ENCODE measurements at places on chromosomes 12 and 14. TPM values are rescaled to one million over a fixed set of nuclear protein-coding genes. Genes with fewer than 3 reads are reported as not detected.
A peak's percentile ranks its signal among the peaks of the same experiment; 100 is the strongest.

GRCh38 chr12:81835783-81836182 lies 76.6 kb upstream of the PPFIA2 start:
- no peak for DNase-seq

- DNase-seq, result no peak
Measured at GRCh38 chr12:10175846-10176636, 2.8 kb upstream of the TMEM52B start.

- DNase-seq, result no peak
Measured at GRCh38 chr14:22266142-22266442, 322.9 kb downstream of the DAD1 start.

GRCh38 chr12:132305560-132305966 lies 23.8 kb downstream of the GALNT9 start:
- DNase-seq, result no peak

GRCh38 chr14:56554301-56554700 lies 25.3 kb upstream of the TMEM260 start:
- DNase-seq, result no peak

DNA sequence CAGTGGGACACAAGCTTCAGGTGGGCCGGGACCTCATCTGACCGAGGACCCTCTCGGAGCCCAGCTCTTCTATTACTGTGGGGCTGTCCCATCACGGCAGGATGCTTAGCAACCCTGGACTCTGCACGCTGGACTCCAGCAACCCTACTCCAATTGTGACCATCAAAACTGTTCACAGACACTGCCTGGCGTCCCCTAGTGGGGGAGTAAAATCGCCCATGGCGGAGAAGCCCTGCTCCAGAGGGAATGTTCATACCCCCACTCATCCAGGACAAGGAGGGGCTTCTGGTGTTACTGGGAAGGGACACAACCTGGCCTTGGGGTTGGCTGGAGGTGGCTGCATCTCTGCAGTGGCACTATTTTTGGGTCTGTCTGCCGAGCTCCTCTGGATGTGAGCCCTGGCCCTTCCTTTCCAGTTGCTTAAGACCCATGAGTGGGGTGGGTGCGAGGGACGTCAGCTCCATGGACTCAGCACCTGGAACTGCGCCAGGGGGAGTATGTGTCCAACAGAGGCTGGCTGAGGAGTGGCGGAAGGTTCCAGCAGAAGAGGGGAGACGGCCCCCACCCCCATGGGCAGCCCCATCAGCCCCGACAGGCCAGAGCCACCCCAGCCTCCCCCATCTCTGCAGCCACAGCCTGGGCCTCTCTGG lies 103.8 kb downstream of the RFLNA start:
- peak; percentile 64 for DNase-seq

- DNase-seq, result no peak
Measured at GRCh38 chr12:47095446-47096236, 15.9 kb upstream of the AMIGO2 start.

DNA sequence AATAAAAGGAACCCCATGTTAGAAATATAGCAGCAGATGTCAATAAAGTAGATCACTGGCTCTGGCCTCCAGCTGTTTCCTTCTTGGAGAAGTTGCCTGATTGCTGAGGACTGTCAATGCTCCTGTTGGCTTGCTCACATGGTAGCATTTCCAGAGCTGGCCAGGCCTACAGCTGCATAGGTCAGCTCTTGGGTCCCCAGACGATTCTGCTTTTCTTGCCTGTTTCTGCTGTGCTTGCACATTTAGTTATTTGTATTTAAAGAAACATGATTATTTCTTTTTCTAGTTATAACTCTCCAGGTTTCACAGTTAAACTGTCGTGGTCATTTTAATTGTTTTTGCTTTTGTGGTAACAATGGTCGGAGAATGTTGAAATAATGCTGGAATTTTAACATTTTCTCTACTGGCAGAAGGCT lies 7.2 kb downstream of the NAV3 start:
- no peak for DNase-seq

GRCh38 chr12:9971181-9971580 lies at the start of gene CLEC12A:
Gene CLEC12A (plus strand): TSS chr12:9971409. CDS start chr12:9971597, 188 bp downstream.
- no peak for DNase-seq

- no peak for DNase-seq
Measured at GRCh38 chr14:105659935-105660527, 133.6 kb downstream of the TMEM121 start.

DNA sequence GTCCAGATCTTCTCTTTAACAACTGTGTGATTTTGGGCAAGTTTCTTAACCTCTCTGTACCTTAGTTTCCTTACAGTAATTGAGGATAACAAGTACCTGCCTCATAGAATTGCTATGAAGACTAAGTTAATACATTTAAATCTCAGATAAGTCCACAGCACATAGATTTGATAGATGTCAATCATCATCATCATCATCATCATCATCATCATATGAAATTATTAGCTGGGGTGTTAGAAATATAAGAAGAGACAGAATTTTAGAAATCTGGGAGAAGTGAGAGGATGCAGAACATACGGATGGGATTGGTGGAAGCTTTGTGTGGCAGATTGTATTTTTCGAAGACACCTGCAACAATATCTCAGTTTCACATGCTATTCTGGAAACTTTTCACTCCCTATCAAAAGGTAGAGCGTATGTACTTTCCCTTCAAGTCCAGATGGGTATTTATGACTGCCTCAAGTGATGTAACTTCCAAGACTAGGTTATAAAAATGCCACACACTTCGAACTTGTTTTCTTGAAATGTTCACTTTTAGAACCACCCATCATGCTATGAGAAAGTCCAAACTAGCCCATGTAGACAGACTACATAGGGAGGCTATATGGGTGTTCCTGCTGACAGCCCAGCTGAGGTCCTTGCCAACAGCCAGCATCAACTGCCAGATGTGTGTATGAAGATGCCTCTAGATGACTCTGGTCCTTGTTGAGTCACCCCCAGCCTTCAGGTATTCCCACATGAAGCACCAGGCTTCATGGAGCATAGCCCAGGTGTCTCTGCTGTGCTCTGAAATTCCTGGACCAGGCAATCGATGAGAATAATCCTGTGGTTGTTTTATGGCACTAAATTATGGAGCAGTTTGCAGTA lies 20.7 kb upstream of the SDR39U1 start:
- DNase-seq, result no peak

DNA sequence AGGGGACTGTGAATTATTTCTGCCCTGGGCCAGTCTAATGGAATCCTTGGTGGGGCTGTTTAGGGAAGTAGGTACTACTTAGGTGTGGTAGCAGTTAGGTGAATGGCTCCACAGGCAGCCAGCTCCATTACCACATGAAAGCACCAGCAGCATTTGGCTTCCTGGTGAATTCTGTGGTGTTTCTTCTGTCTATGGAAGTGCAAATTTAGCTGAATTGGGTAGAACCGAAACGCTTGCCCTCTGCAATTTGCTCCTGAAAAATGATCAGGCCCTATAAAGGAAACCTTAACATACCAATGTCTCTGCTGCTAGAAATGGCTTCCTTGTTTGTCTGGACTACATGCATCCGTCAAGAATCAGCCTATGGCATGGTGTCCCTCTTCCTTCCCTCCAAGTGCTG lies 16.4 kb downstream of the FLRT2 start:
- DNase-seq, result no peak

GRCh38 chr12:52749827-52750226 lies 27.3 kb downstream of the KRT76 start:
- no peak for DNase-seq

GRCh38 chr14:94128216-94128839 lies 1.1 kb downstream of the IFI27L2 start:
- peak; percentile 17 for DNase-seq

- peak; percentile 45 for DNase-seq
Measured at GRCh38 chr14:23043754-23044153, 1.7 kb downstream of the PSMB11 start.

DNA sequence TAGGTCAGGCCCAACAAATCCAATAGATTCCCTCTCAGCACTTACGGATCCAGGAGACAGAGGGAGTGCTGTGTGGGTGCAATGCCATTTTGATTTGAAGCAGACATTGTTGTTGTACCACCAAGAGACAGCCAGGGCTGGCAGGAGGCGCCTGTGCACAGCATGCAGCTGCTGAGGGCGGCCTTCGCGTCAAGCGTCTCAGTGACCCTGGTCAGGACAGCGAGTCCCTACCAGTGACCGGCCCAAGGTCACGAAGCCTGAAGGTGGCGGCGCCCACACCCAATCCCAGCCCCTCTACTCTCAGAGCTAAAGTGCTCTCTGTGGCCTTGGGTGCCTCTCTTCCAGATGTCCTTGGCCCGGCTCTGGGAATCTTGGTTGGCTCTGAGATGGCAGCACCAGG lies 40.5 kb downstream of the PRMT8 start:
- DNase-seq, result no peak

DNA sequence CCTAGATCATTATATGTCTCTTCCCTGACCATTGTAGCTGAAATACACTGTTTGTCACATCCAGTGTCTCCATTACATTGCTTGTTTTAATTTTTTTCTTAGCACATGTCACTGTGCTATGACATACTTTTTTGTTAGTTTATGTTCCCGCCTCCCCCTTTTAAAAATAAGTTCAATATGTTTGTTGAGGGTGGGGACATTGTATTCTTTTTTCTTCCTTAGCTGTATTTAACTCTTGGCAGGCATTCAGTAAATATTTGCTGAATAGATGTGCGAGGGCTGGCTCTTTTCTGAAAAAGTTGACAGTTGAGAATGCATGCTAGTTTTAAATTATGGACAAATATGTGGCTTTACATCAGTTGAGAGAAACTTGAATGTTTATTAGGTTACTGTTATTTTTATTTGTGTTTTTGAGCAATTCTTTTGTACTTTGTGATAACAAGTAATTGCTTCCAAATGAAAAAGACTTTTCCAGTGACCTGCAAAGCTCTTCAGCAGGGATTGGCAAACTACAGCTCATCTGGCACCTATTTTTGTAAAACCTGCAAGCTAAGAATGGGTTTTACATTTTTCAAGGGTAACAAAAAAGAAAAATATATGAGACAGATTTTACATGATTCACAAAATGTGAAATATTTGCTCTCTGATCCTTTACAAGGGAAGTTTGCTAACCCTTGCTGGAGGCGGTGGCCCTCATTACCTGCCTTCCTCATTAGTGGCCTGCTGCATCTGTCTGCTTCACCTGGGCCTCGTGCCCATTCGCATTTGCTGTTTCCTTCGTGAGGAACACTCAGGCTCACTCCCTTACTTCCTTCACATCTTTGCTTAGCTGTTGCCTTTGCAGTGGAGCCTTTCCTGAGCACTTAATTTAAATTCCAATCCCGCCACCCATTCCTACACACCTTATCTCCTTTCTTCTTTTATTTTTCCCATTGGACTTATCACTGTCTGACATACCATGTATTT lies 229.4 kb downstream of the ERC1 start:
- peak; percentile 42 for DNase-seq

DNA sequence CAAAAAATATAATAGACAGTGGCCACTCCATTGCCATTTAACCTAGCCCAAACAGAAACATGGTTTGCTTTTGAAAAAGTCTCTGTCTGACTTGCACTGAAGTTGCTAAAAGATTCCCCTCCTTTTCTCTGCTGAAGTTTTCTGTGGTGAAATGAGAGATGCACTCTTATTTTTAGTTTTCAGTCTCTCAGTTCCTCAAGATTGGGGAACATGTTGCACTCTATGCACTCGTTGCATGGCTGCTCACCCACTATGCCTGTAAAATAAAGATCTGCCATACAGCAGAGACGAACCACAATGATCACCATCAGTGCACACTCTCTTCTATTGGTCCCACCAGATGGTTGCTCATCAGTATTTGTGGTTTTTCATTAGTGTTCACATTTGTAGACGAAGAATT lies 13.1 kb upstream of the DAAM1 start:
- no peak for DNase-seq

- no peak for DNase-seq
Measured at GRCh38 chr14:93732524-93732923, 55.8 kb downstream of the PRIMA1 start.

- peak; percentile 30 for DNase-seq
Measured at GRCh38 chr14:27605282-27605681, 1007.4 kb upstream of the NOVA1 start.

DNA sequence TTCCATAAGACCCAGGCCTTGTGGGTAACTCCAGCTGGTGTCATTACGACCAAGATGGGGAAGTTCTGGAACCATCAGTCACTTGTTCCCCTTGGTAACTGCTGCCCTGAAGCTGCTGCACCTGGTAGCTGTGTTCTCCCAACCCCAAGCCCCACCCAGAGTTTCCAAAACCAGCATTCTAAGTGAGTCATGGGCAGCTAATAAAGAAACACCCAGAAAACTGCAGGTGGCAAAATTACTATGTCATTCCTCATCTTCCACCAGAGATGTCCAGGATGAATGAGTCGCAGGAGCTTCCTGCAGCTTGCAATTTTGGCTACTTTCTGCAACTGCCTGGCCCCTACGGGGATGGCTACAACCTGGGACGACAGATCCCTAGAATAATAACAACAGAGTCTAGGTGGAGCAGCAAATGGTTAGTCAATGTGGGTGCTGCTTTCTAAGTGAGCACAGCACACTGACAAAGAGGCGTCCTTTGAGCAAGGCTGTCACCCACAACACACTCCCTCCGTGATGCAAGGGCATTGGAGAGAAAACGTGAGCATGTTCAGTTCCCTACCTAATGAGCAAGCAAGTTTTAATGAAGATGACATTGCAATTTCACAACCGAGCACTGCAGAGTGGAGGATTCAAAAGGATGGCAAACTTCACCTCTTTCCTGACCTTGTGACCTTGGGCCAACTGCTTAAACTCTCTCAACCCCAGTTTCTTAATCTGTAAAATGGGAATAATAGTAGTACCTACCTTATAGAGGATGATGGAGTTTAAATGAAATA lies 301.4 kb upstream of the NOS1 start:
- no peak for DNase-seq

DNA sequence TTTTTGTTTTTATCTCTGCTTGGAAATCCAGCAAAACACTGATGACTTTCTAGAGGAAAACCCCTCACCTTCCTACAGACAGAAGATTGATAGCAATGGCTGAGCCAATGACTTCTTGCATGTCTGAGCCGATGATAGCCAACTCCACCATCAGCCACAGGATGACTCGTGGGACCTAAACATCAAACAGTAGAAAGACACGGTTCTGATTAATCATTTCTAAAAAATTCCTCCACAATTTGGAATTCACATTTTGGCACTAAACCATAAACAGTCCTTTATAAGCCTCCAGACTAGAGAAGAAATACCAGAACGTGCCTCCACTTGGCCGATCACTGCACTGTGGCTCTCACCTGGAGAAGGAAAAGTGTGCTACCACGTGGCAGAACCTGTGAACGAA lies 25.9 kb downstream of the SLC11A2 start:
- DNase-seq, result no peak

GRCh38 chr14:97359341-97359740 lies 562.2 kb downstream of the VRK1 start:
- DNase-seq, result no peak

The EIF2S1 gene
- total RNA-seq, result 15.6 TPM

The EFCAB11 gene
- 9.6 TPM for total RNA-seq

The PPP1R1A gene
- 5.8 TPM for total RNA-seq

The NOVA1 gene
- 8.4 TPM for total RNA-seq

The SYNDIG1L gene
- total RNA-seq, result not detected

The GYS2 gene
- total RNA-seq, result not detected
